Activated CD4-positive, alpha-beta T cell treated with anti-CD3 and anti-CD28 coated beads for 24 hours (primary cell): ENCODE measurements at places on chromosomes 12 and 14.

DNA sequence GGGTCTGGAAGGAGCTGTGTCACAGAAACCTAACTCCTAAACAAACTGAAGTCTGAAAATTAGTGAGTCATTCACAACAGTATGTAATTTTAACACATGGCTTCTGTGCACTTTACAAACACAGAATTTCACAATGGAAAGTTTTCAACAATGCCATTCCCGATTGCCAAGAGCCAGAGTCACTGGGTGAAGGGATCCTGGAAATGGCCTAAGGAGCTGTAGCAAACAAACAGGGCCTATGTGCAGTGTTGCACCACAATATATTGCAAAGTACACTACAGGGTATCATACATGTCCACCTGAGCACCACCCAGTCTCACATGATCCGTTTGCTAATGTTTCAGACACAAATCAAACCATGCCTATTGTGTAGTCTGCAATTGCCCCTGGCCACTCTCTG lies 184.7 kb upstream of the OTX2 start:
- no peak for DNase-seq

- DNase-seq = no peak
These were observed 178.7 kb upstream of the SOX5 start for GRCh38 chr12:24127919-24128721.

GRCh38 chr14:91554535-91555332 lies 44.6 kb upstream of the PPP4R3A start:
- no peak for DNase-seq

DNA sequence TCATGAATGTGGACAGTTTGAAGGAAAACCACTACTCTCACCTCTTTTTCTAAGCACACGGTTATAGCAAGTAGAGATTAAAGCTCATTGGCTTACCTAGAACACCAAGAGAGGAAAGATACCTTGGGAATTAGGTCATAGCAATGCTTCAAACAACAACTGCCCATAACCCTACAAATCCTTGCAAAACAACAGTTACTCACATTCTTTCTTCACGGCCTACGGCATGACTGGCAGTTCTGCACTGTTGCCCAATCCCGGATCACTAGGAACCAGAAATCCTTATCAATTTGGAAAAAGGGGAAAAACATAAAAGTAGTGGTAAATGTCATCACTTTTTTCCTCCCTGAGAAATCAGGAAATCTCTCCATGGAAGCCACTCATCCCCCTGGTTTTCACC lies 9.6 kb upstream of the ISM2 start:
- DNase-seq = no peak

DNA sequence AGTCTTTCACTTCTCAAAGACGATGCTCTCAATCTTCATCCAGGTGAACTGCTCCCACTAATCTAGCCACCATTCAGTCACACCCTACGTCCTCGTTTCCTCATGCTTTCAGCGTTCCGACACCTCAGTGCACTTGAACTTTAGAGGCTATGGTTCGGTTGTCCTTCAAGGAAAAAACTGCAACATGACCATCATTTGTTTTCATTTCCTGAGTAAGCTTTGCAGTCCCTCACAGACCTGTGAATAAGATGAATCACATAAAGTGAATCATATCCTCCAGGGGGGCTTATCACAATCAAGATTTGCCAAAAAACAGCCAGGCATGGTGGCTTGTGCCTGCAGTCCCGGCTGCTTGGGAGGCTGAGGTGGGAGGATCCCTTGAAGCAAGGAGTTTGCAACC lies 80.2 kb downstream of the TMCC3 start:
- DNase-seq = no peak

DNA sequence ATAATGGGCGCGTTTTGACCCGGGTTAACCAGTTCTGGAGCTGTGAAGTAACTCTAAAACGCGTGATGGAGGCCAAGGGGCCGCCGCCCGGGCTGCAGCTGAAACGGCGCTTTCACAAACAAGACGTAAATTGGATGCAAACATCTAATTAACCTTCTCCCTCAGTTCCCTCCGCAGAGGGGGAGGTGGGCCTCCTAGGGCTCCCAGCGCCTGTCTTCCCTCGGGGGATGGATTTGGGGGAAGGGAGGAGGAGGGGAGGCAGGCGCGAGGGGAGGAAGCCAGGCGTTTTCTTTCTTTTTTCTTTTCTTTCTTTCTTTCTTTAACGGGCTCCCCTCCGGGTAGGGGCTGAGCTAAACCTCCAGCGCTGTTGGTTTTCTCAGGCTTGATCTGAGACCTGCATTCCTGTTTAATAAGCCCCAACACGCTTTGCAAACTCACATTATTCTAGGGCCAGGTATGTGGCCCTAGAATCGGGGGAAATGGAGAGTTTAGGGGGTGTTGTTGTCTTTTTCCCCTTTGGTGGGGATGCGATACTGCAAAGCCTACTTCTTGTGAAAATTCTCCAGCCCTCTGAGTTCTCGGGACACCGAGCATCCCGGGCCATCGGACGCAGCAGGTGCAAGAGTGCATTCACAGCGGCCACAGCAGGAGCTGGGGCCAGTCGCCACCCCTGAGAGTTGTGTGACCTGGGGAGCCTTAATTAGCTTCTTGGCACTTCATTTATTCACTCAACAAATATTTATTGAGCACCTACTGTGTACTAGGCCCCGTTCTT lies 43.6 kb upstream of the LHX5 start:
- DNase-seq = no peak

GRCh38 chr12:674272-674781 lies 11.1 kb upstream of the NINJ2 start:
- peak; percentile 76 for DNase-seq

DNA sequence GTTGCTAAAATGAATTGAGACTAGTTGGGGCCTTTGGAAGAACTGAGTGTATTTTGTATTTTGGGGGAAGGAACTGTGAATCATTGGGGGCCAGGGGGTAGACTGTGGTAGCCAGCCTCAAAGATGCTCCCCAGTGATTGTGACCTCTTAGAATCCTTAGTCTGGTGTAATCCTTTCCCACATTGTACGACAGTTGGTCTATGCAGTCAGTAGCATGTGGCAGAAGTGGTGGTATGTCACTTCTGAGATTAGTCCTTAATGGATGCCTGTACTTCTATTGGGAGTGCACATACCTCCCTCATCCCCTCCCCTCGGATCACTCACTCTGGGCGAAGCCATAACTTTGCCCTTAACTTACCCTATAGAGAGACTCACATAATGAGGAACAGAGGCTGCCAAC lies 48.0 kb downstream of the USP15 start:
- DNase-seq = no peak

DNA sequence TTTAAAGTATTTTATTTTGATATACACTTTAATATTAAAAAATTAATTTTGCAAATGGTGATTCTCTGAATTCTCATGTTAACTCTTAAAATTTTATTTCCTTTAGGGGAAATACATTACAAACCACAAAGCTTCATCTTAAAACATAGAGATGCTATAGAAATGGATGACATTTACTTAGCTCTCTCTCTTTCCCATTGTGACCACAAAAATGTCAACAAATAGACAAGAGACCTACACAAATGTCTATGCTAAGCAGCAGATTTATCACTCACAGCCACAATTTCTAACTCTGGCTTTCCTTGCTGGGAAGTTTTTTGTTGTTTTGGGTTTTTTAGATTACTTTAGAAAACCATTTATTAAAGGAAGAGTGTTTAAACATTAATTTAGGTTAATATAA lies 19.9 kb upstream of the PHC1 start:
- DNase-seq = no peak

GRCh38 chr12:33044447-33044846 lies 147.9 kb upstream of the PKP2 start:
- no peak for DNase-seq

DNA sequence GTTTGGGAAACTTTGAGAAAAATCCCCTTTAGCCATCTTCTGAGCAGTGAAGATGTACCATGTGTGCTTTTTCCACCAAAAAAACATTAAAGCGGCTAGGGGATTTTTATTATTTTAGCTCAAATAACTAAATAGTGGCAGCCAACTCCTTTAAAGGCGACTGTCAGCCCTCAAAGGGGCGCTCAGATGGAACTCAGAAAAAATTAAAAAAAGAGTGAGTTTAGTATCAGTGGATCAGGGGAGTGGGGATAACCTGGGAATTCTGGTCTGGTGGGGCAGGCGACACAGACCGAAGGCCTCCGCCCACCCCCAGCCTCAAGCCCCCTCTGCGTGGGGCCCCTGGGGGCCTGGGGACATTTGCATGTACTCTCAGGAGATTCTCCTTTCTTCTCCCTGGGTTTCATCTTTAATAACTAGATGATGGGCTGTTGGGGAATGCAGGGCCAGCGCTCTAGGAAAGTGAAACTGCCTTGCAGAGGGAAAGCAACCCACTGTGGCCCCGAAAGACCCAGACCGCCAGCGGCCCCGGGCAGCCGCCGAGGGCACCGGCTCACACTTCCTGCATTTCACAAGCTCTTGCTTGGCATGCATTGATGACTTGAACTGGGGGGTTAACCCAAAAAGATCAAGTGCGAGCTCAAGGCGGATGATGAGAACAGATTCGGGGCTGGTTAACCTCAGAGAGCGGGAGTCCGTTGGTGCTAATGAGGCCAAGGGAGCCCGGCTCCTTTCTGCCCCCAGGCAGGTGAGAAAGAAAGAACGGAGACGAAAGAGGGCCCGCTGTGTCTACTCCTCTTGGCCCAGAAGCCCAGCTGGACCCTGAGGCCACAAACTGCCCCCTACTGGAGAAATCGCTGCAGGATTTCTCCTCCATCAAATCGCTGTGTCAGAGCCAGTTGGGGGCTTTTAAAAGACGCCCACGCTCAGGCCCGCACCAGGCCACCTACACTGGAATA lies 7.3 kb upstream of the BATF start:
- no peak for DNase-seq

DNA sequence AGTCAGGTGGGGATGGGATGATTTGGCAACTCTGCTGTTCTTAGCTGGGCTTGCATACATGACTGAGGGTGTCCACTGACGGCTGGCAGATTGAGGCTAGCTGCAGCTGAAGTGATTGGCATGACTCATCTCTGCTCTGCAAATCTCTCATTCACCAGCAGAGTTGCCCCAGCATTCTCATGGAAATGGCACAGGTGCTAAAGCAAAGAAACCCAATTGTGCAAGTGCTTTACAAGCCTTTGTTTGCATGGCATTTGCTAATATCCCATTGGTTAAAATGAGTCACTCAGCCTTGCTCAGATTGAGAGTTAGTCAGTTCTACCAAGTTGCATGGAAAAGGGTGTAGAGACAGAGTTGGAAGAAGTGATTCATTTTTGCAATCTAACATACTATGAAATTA lies 389.7 kb upstream of the FAR2 start:
- no peak for DNase-seq

DNA sequence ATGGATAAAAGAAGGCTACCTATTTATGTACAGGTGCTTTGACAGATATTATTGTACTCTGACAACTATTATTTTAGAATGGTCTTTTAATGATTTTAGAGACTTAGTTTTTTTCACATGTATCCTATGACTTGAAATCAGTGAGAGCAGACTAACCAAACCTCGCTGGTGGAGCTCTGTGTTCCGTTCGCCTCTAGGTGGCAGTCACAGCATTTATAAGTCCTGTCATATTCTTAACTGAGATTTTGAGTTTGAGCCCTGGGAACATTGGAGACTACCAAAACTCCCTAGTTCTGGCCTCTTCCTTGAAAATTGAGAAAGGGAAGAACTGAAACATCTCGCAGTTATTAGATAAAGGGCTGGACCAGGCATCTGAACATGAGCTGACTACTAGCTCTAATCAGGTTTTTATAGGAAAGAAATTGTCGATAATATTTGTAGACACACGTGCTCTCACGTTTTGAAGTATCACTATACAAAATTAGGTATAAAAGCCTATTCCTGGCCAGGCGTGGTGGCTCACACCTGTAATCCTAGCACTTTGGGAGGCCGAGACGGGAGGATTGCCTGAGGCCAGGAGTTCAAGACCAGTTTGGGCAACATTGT lies 48.3 kb downstream of the TTLL5 start:
- DNase-seq = peak; percentile 49

- DNase-seq = no peak
These were observed 19.7 kb downstream of the SYNE3 start for GRCh38 chr14:95496690-95497259.

DNA sequence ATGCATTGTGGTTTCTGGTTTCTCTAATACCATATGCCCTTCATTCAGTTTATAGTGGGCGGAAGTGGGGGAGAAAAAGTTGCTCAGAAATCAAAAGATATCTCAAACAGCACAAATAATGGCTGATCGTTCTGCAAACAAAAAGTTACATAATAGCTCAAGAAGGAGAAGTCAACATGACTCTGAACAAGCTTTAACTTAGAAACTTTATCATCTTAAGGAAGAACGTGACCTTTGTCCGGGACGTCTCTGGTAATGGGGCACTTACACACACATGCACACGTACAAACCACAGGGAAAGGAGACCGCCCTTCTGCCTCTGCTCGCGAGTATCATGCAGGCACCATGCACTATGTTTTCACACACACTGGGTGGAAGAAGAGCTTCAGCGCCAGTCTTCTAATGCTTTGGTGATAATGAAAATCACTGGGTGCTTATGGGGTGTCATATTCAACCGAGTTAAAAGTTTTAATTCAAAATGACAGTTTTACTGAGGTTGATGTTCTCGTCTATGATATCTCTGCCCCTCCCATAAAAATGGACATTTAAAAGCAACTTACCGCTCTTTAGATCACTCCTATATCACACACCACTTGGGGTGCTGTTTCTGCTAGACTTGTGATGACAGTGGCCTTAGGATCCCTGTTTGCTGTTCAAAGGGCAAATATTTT lies 4.7 kb downstream of the FOS start:
- DNase-seq = no peak

DNA sequence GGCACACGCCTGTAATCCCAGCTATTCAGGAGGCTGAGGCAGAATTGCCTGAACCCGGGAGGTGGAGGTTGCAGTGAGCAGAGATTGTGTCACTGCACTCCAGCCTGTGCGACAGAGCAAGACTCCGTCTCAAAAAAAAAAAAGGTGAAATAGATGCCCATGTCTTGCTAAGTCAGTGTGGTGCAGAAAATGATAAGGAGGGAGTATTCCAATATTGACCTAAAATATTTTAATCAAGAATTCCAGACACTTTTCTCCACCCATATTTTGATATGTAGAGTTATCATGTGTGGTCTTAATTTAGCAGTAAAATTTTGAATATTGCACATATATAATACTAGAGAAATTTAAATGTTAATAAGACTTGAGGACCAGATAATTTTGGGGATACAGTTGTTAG lies 57.7 kb downstream of the WNK1 start:
- no peak for DNase-seq

- no peak for DNase-seq
These were observed 193.5 kb upstream of the CNOT2 start for GRCh38 chr12:70049596-70050360.

GRCh38 chr12:108625228-108625627 lies 8.5 kb downstream of the SELPLG start:
- no peak for DNase-seq

DNA sequence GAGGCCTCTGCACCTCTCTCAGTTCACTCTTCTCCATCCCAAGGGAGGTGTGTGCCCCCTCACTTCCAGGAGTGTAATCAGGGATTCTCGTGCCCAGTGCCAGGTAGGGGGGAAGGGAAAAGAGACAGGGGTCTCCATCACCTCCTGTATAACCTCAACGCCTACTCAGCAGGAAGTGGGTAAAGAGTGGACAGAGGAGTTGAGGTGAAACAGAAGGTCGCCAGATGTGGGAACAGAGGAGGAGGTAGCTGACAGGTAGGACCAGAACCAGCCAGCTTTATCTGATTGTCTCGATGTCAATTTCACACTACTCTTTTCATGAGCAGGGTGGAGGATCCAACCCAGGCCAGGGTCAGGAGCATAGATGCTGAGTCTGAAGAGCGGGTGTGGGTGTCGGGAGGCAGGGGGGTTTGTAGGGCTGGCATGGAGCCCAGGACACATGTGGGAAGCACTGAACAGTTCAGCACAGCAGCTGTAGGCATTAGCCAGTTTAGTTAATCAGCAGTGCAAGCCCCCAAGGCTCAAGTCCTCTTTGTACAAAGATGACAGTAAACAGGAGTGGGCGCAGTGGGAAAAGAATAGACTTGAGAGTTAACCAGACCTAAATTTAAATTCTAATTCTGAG lies 213.5 kb downstream of the PELI2 start:
- DNase-seq = no peak
